ENCODE measurements at places on chromosomes 12 and 14.
A peak's percentile ranks its signal among the peaks of the same experiment; 100 is the strongest.

GRCh38 chr12:19003987-19004619 lies 125.4 kb upstream of the PLEKHA5 start:
- no peak for DNase-seq

DNA sequence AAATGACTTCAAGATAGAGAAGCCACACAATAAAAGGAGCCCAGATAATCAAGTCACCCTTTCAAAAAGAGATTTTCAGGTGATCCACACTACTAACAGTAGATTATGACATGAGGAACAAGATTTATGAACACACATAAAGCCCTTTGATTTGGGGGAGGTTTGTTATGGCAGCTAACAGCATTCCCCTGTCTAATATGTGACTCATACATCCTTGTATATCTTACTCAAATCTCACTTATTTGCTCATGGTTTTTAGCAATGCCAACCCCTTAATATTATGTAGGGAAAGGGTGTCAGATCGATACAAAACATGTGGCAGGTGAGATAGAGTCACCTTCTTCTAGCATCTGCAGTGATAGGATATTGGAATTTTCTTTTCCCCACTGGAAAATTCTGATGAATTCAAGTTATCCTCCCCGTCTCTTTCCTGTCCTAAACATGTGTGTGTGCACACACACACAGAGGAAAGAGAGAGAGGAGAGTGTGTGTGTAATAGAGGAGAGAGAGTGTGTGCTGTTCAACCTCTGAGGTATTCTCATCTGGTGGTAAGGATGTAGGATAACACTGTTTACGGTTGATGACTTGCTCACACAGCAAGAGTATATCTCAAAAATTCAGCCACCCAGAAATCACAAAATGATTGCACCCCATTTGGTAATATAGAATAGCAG lies 319.9 kb downstream of the KCNC2 start:
- DNase-seq = no peak

DNA sequence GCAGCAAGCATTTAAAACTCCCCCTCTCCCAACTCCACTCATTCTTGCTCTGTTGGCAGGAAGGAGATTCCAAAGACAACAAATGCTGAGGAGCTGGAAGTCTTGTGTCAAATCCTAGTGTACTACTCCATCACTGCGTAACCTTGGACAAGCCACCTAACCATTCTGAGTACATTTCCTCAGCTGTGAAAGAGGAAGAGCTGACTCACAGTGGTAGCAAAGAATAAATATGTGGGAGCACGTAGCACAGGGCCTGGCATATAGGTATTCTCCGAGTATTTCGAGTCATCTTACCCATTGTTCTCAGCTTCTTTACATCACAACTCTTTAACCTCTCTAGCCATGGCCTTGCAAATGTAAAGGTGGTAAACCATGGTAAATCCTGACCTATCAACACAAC lies 28.7 kb downstream of the EGLN3 start:
- DNase-seq = no peak

DNA sequence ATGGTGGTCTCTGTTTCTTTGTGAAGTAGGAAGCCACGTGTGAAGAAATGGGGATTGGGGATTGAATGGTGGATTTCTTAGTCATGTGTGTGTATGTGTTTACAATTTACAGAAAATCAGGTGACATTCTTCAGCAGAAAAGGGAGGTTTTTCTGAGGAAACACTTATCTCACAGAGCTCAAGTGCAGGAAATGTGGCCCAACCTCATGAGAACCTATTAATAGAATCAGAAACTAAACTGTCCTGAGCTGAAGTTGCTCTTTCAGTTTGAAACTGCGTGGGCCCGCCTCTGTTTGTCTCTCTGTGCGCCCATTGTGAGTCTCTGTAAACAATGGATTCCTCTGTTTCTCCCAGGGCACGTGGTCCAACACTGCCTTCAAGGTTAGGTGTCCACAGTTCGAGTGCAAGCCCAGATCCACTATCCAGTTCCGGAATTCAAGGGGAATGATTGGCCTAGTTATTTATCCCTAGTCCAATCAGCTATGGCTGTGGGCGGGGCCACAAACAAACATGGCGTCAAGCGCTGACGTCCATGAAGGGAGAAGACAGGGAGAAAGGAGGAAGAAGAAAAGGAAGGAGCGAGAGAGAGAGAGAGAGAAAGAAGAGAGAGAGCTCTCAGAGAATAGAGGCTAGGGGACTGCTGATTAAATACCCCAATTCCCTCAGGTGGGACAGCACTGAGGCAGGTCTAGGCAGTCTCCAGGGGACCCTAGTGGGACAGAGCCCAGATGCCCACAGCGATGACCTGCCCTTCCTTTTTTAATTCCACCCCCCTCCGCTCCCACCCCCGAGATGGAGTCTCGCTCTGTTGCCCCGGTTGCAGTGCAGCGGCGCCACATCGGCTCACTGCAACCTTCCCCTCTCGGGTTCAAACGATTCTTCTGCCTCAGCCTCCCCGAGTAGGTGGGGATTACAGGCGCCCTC lies 31.4 kb upstream of the C12orf76 start:
- DNase-seq = peak; percentile 54

- no peak for DNase-seq
These were observed 194.4 kb downstream of the EMP1 start for GRCh38 chr12:13390918-13391317.

All from effector CD4-positive, alpha-beta T cell (primary cell).